ENCODE measurements at places on chromosomes 1 and 21.
A peak's percentile ranks its signal among the peaks of the same experiment; 100 is the strongest.

DNA sequence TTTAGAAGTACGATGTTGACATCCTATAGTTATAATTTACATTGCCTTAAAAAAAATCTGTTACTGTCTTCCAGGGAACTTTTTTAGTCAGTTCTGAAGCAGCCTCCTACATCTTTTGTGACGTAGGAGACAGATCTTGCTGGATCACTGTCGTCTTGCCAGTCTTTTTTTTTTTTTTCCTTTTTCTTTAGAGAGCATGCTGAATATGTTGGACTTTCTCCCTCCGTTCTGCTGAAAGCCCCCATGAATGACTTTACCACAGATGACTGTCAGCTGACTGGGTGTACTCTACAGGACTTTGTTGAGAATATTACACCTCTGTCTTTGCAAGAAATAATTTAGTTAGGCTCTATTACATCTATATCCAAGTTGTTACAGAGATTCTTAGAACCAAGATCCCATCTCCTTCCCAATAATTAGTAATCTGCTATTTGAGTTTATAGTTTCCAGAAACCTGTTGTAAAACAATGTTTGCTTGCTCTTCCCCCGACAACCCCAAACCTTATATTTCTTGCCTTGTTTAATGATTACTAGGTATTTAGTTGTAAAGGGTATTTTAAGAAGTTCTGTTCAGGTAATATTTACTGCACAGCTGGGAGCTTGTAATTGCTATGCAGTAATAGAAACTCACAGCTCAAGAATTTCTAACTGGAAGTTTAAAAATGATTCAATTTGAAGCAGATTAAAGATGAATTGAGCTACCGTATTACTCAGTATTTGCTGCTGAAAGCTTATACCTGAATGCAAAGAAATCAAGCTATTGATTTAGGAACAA is 61.8 kb downstream of the RASAL2 start:
- peaks cover 43% of the 10 kb centered on the region for H3K4me1 ChIP-seq
- H3K27me3 ChIP-seq, result no peaks in the 10 kb centered on the region
- H3K27ac ChIP-seq, result no peak overlapping the region
- 0 out of 2 replicates have a peak, but pooled peaks cover 7% of the 10 kb centered on the region for H3K36me3 ChIP-seq

GRCh38 chr1:37055631-37056030 is 21.3 kb upstream of the GRIK3 start:
- H3K4me1 ChIP-seq, result no peaks in the 10 kb centered on the region
- H3K27me3 ChIP-seq, result peaks cover 2% of the 10 kb centered on the region
- H3K27ac ChIP-seq, result no peak overlapping the region
- H3K4me3 ChIP-seq, result no peak overlapping the region
- H3K36me3 ChIP-seq, result no peaks in the 10 kb centered on the region
- no peak for DNase-seq

DNA sequence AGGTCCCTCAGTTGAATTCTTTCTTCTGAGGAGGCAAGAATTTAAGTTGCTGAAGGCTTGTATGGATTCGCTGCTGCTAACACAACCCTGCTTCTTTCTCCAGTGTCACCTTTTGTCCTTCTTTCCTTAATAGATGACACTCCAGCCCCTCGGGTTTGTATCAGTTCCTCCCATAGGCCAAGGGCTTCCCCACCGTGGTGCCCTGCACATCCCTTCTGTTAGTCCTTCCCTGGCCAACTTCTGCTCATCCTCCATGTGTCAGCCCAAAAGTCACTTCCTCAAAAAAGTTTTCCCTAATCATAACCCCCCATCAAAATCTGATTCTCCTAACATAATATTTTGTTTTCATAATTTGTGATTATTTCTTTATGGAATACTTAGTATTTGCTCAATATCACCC is 190.4 kb downstream of the RHOU start:
- H3K27ac ChIP-seq, result no peak overlapping the region
- H3K36me3 ChIP-seq, result no peaks in the 10 kb centered on the region

- peaks cover 8% of the 10 kb centered on the region for H3K4me1 ChIP-seq
- H3K4me3 ChIP-seq, result no peak overlapping the region
- DNase-seq, result no peak
Observed at GRCh38 chr1:86054396-86054795, 102.2 kb downstream of the COL24A1 start.

- no peak overlapping the region for H3K4me3 ChIP-seq
- no peak for DNase-seq
- no peaks in the 10 kb centered on the region for H3K4me1 ChIP-seq
- peaks cover 1% of the 10 kb centered on the region for H3K27me3 ChIP-seq
- H3K27ac ChIP-seq, result no peak overlapping the region
- no peaks in the 10 kb centered on the region for H3K36me3 ChIP-seq
Observed at GRCh38 chr1:81029266-81029665, 771.5 kb upstream of the ADGRL2 start.

DNA sequence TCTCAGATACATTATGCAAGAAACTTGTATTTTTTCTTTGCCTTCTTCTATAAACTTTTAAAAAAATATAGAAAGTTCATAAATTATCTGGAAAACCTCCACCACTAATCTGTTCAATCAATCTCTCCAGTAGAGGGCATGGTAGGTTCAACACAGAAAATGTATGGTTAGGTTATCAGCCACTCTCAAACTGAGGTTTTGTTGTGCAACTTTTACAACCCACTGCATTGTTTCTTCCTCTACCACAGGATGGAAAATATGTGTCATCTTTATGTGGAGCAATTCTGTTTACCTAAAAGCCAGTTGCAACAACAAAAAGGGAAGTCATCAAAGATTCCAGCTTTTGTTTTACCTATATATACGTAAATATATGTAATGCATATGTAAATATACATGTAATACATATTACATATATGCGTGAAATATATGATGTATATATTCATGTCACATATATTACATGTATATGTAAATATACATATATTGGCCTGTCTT is 3.0 kb upstream of the RGS2 start:
- H3K4me1 ChIP-seq, result peaks cover 44% of the 10 kb centered on the region
- H3K27me3 ChIP-seq, result peaks cover 6% of the 10 kb centered on the region
- no peaks in the 10 kb centered on the region for H3K36me3 ChIP-seq
- DNase-seq, result peak; percentile 96
- H3K27ac ChIP-seq, result no peak overlapping the region

GRCh38 chr21:34845521-34846451 is 177.0 kb downstream of the CLIC6 start:
- H3K27ac ChIP-seq, result peak overlapping the region; percentile 85
- peaks cover 51% of the 10 kb centered on the region for H3K36me3 ChIP-seq
- peaks cover 61% of the 10 kb centered on the region for H3K4me1 ChIP-seq
- peaks cover 7% of the 10 kb centered on the region for H3K27me3 ChIP-seq

DNA sequence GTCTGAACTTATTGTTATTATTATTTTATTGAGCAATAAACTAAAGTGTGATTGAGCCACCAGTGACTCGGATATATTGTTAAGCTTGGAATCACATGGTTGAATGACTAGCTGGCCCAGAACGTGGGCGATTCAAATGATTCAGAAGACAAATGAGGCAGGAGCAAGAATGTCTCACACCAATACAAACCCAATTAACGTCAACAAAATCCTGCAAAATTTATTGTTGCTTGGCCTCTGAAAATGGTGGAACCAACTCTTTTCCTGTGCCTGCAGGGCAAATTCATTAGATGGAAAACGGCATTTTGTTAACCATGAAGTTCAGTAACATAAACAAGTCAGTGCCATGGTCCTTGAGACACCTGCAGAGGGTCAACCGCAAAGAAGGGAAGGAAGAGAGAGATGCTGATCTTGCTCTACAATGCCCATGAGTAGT is 482.0 kb downstream of the SETD4 start:
- H3K27me3 ChIP-seq, result peaks cover 2% of the 10 kb centered on the region
- H3K36me3 ChIP-seq, result no peaks in the 10 kb centered on the region

DNA sequence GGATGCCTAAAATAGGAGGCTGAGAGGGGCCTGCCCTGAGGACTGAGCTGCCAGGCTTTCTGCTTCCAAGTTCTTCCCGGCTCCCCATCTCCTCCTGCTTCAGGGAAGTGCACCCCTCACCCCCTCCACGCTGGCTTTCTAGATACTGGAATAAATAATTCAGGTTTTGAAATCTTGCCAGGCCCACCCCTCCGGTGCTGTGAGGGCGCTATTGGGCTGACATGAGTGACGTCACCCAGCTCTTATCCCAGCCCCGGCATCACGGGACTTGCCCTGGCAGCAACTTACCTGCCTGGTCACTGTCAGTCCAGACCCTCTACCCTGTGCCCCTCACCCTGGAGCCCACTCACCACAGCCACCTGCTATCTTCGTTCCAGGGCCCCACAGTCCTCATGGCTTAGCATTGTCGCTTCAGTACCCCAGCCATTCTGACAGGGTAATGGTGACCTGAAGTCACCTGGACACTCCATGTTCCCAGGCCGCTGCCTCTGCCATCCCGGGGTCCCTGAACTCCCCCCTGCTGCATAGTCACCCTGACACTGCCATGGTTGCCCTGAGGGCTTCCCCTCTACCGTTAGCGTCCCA is 819 bp upstream of the GPR3 start:
- no peaks in the 10 kb centered on the region for H3K36me3 ChIP-seq
- H3K27me3 ChIP-seq, result no peaks in the 10 kb centered on the region
- peak overlapping the region; percentile 93 for H3K27ac ChIP-seq
- peak; percentile 21 for DNase-seq

GRCh38 chr1:112803906-112804762 is 89.0 kb upstream of the PPM1J start:
- DNase-seq, result peak; percentile 65
- H3K36me3 ChIP-seq, result no peaks in the 10 kb centered on the region
- H3K27ac ChIP-seq, result no peak overlapping the region
- H3K27me3 ChIP-seq, result peaks cover 22% of the 10 kb centered on the region
- H3K4me3 ChIP-seq, result no peak overlapping the region

- DNase-seq, result no peak
- 0 out of 2 replicates have a peak overlapping the region, but pooled peaks have one; percentile 94 for H3K27ac ChIP-seq
- H3K36me3 ChIP-seq, result no peaks in the 10 kb centered on the region
- H3K4me3 ChIP-seq, result no peak overlapping the region
Observed at GRCh38 chr1:23178950-23179349, 10.3 kb upstream of the LUZP1 start.

- H3K27ac ChIP-seq, result no peak overlapping the region
- peaks cover 4% of the 10 kb centered on the region for H3K4me1 ChIP-seq
- DNase-seq, result no peak
- H3K36me3 ChIP-seq, result peaks cover 35% of the 10 kb centered on the region
Observed at GRCh38 chr1:116388122-116388521, 15.1 kb downstream of the ATP1A1 start.

- H3K4me3 ChIP-seq, result no peak overlapping the region
- H3K36me3 ChIP-seq, result peaks cover 18% of the 10 kb centered on the region
- peaks cover 1% of the 10 kb centered on the region for H3K27me3 ChIP-seq
- H3K4me1 ChIP-seq, result peaks cover 6% of the 10 kb centered on the region
- no peak overlapping the region for H3K27ac ChIP-seq
Observed at GRCh38 chr1:245051349-245052221, 103.2 kb upstream of the KIF26B start.

DNA sequence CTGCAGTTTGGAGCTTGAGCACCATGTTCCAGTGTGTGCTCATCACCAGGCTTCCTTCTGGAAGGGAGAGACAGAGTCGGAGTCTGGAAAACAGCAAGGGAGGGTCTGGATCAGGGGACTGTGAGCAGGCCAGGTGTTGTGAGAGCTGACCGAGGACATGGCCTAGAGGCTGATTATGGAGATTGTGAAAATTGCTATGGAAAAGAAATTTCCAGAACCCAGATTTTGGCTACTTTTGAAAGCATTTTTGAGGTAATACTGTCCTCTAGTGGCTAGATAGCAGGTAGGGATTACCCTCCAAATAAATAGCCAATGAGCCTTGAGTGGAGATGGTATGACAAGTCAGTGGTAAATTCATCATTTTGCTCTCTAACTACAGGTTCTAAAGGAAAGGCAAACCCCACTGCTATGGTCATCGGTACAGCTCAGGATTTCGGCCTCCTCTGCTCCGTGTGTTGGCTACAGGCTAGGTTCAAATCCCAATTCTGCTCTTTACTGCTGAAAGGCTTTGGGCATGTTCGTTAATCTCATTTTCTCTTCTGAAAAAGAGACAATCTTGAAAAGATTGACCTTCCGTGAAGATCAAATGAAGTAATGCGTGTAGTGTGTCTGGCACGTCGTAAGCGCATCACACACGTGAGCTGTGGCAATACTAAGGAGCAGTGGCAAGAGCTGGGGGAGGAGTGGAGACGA is 1.0 kb upstream of the HAO2 start:
- H3K27me3 ChIP-seq, result peaks cover 25% of the 10 kb centered on the region
- DNase-seq, result peak; percentile 72
- no peak overlapping the region for H3K27ac ChIP-seq
- H3K36me3 ChIP-seq, result no peaks in the 10 kb centered on the region
- peaks cover 13% of the 10 kb centered on the region for H3K4me1 ChIP-seq

- H3K27me3 ChIP-seq, result no peaks in the 10 kb centered on the region
- H3K27ac ChIP-seq, result no peak overlapping the region
- no peak overlapping the region for H3K4me3 ChIP-seq
- DNase-seq, result no peak
Observed at GRCh38 chr1:232835166-232835565, 29.9 kb downstream of the MAP10 start.

DNA sequence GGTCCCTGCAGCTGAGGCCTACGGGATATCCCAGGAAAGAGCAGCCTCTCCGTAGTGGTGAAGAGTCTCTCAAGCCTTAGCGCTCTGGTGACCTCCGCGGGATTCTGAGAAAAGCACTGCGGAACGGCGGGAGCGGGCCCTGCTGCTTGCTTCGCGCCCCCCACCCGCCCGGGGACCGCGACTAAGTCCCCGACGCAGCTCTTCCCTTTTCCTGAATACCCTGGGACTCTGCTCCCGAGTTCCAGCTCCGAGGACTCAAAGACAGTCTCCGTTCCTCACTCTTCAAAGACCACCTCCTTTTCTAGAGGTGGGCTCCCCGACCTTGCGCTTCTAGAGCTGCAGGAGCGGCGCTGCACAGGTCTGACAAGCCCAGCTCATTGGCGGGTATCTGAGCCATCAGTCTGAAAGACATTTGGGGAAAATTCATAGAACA is 3.6 kb upstream of the PRRX1 start:
- no peak for DNase-seq
- no peak overlapping the region for H3K4me3 ChIP-seq
- peaks cover 4% of the 10 kb centered on the region for H3K27me3 ChIP-seq
- no peak overlapping the region for H3K27ac ChIP-seq
- peaks cover 13% of the 10 kb centered on the region for H3K36me3 ChIP-seq
- peaks cover 32% of the 10 kb centered on the region for H3K4me1 ChIP-seq

- H3K27ac ChIP-seq, result no peak overlapping the region
- no peak for DNase-seq
- peaks cover 43% of the 10 kb centered on the region for H3K4me1 ChIP-seq
- H3K36me3 ChIP-seq, result no peaks in the 10 kb centered on the region
Observed at GRCh38 chr1:35882586-35882944, 444 bp upstream of the AGO1 start.

- no peaks in the 10 kb centered on the region for H3K27me3 ChIP-seq
- H3K4me1 ChIP-seq, result no peaks in the 10 kb centered on the region
- no peak for DNase-seq
Observed at GRCh38 chr1:34396042-34396441, 219.3 kb downstream of the C1orf94 start.

All from HFFc6 (cell line).